Stimulated activated CD4-positive, alpha-beta T cell treated with anti-CD3 and anti-CD28 coated beads, TNF-alpha, amount 100 ng/mL, for 24 hours (primary cell): ENCODE measurements at places on chromosomes 2 and 18.

DNA sequence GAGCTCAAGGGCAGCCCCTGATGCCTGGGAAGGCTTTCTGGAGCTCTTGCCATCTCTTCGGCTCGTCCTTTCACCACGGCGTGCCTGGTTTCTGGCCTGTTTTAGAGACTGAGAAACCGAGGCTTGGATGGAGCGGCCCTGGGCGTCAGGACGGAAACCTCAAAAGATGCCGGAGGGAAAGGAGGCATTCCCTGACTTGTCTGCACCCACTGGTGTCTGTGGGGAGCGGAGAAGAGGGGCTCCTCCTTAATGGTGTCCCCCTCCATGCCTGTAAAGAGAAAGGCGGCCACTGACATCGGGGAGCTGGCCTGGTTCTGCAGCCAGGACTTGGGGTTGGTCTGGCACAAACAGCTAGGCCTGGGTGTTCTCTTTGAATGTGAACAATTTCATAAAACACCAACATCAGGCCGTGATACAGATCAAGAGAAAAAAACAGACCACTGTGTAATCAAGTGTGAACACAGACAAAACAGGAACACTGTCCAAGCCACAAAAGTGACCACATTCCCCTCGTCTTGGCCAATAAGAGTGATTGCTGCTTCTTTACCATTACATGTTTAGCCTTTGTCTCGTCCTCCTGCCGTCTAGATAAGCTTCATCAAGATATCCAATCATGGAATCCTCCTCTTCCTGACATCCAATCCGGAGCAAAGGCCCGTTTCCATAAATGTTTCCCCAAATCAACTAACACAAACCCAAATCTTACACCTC, 633 bp upstream of the ILKAP start:
- DNase-seq: no peak

GRCh38 chr18:25146512-25146910, 205.5 kb downstream of the ZNF521 start:
- no peak for DNase-seq

DNA sequence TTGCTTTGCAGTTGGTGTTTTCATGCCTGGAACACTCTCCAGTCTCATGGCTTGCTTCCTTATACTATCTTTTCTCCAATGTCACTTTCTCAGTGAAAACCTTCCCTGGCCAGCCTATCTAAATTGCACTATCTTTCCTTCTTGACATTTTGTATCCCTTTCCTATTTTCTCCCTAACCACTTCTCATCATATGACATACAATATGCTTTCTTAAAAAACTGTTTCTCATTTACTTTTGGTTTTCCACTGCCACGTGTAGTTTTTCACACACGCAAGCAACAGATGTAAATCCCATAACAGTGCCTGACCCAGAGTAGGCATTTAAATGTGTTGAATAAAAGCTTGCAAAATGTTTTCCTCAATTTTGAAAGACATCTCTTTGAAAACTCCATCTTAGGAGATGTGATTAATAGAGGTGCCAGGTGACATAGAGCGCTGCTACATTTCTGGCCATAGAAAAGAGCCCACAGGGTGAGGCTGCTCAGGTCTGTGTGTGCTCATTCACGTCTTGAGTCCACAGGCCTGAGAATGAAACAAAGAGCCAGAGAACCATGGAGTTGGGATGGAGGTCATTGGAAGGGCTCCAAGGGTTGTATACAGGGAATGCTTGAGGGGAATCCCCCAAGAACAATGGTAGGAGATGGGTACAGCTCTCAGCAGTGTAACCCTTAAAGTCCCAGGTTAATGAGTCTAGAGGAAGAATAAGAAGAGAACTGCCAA, 12.7 kb downstream of the ZNF24 start:
- DNase-seq: no peak

DNA sequence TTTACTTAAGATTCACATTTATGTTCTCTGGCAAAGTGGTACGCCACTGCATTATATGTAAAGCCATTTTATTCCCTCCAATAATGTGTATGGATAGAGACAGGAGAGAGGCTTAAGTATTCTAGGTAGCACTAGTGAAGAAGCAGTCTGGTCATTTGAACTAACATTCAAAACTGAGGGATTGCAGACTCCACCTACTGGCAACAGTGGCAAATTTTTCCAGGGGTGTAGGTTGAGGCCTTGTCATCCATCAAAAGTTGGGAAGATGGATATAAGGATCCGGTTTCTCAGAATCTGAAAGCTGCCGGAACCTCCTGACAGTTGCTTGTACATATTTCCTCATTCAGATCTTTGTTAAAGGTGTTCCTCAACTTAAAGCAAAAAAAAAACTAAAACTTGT, 465.5 kb upstream of the FSHR start:
- no peak for DNase-seq

- no peak for DNase-seq
These were observed 186.8 kb downstream of the ZEB2 start for GRCh38 chr2:144333143-144333555.

DNA sequence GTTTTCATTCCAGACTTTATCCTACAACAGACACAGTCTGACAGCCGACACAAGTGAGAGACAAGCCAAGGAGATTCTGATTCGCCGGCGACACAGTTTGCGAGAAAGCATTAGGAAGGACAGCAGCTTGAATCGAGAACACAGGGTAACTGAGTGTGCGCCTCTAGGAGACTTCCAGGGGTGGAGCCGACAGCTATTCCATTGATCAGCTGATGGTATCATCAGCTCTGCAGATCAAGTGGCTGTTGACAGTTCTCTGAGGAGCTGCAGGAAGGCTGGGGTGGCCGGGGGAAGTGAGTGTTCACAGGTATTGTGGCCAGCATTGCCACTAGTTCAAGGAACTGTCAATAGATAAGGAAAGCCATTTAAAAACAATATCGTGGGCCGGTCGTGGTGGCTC, 57.3 kb upstream of the TMEM182 start:
- no peak for DNase-seq

- DNase-seq: no peak
These were observed 229.5 kb upstream of the EPAS1 start for GRCh38 chr2:46067501-46068305.

DNA sequence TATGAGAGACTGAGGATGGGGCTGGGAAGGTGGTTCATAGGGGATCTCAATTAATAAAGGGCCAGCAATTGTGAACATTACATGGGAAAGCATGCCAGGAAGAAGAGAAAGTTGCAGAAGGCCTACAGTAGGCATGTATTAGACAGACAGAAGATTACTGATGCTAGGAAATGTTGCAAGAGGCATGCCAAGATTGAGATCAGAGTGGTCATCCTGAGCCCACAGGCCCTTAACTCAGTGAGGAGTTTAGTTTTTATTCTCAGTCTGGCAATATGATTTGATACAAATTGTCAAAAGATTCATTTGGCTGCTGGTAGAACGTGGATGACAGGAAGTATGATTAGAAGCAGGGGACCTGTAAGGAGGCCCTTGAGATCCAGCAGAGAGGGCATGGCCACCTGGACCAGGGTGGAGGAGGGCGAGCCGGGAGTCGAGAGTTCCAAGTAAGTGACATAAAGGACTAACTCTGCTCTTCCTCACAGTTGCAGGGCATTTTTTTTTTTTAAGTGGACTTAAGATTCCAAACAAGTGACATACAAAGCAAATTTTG, 54.9 kb downstream of the EPHA4 start:
- DNase-seq: no peak

GRCh38 chr2:232875256-232876121, 5.4 kb downstream of the SNORC start:
- DNase-seq: no peak

- DNase-seq: no peak
These were observed 18.7 kb upstream of the MAP4K3 start for GRCh38 chr2:39455826-39456225.

- no peak for DNase-seq
These were observed 77.5 kb downstream of the CLHC1 start for GRCh38 chr2:55154525-55155030.

DNA sequence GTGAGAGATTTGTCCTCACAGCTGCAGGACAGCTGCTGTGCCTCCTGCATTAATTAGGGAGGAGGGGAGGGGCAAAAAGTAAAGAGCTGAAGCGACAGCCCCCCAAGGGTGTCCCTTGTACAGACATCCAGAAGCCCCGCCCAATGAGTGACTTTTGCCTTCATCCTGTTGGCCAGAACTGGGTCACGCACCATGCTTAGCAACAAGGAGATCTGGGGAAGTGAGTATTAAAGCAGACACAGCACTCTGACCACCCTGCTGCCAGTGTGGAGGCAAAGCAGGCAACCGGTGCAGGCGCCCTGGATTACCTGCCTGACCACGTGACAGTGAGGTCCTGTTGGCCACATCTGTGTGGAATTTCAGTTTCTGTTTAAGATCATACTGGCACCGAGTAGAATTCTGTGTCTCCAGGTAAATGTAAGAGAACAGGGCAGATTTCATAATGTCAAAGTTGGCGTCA, 21.5 kb upstream of the BIN1 start:
- no peak for DNase-seq
